ENCODE measurements at places on chromosomes 11 and 22. TPM values are rescaled to one million over a fixed set of nuclear protein-coding genes. Genes with fewer than 3 reads are reported as not detected.

- no peak for DNase-seq
Measured at GRCh38 chr11:64687643-64688533, 35.1 kb downstream of the NRXN2 start.

The MYBPC3 gene
- 0.42 TPM for total RNA-seq

DNA sequence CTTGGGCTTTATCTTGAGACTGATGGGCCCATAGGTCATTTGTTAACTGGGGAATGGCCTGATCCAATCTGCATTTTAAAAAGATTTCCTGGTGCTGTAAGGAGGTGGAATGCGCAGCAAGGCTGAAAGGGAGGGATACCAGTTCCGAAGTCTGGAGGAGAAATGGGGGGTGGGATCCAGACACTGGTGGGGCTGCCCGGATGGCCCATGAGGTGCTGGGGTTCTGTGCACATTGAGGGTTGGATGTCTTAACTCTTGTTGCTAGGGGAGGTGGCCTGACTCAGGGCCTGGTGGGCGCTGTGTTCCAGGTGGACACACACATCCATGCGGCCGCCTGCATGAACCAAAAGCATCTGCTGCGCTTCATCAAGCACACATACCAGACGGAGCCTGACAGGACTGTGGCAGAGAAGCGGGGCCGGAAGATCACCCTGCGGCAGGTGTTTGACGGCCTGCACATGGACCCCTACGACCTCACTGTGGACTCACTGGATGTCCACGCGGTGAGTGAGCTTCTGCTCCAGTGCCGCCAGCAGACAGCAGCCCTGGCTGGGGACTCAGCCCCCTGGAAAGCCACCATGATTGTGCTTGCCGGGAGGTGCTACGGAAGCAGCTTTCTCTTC is 38.1 kb downstream of the AMPD3 start:
- DNase-seq = no peak

The GGT1 gene
- 14.2 TPM for total RNA-seq

All from aorta (tissue), 5 donors.